Activated naive CD8-positive, alpha-beta T cell treated with anti-CD3 and anti-CD28 coated beads, Interleukin-2, amount 10 ng/mL, durations not matched to agents 7 days and 5 days (primary cell): ENCODE measurements at places on chromosomes 13 and 19. TPM values are rescaled to one million over a fixed set of nuclear protein-coding genes. Genes with fewer than 3 reads are reported as not detected.

- peak; percentile 63 for DNase-seq
- H3K4me1 ChIP-seq, result peaks cover 13% of the 10 kb centered on the region
- peak overlapping the region; percentile 92 for H3K27ac ChIP-seq
- no peaks in the 10 kb centered on the region for H3K36me3 ChIP-seq
Measured at GRCh38 chr13:105139380-105140285, 1395.8 kb downstream of the EFNB2 start.

The FPR3 gene
- total RNA-seq, result 1.8 TPM

- DNase-seq, result no peak
- H3K4me3 ChIP-seq, result no peak overlapping the region
- H3K27me3 ChIP-seq, result peaks cover 30% of the 10 kb centered on the region
- no peak overlapping the region for H3K27ac ChIP-seq
- H3K36me3 ChIP-seq, result no peaks in the 10 kb centered on the region
Measured at GRCh38 chr19:50548191-50549058, 19.8 kb downstream of the LRRC4B start.

- H3K27me3 ChIP-seq, result peaks cover 51% of the 10 kb centered on the region
- no peaks in the 10 kb centered on the region for H3K36me3 ChIP-seq
- no peak overlapping the region for H3K27ac ChIP-seq
- peaks cover 7% of the 10 kb centered on the region for H3K4me1 ChIP-seq
Measured at GRCh38 chr19:35509018-35509652, 4.3 kb downstream of the DMKN start.

DNA sequence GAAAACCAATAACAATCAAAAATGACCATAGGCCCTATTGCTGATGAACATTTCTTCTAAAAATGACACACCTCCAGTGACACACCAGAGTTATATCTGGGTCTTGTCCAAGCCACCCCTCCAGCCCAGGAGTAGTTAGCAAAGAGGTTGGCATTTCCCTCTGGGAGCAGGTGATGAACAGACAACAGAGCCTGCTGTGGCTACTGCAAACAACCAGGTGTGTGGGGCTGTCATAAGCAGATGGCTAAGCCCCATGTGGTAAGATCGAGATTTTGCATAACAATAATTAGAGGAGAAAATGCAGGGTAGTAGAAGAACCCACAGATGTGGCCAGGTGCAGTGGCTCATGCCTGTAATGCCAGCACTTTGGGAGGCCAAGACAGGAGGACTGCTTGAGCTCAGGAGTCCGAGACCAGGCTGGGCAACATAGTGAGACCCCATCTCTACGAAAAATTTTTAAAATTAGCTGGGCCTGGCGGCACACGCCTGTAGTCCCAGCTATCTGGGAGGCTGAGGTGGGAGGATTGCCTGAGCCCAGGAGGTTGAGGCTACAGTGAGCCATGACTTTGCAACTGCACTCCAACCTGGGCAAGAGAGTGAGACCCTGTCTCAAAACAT, 5.0 kb downstream of the XRCC1 start:
- H3K36me3 ChIP-seq, result peaks cover 6% of the 10 kb centered on the region
- no peak overlapping the region for H3K4me3 ChIP-seq

The TNNI3 gene
- total RNA-seq, result not detected

DNA sequence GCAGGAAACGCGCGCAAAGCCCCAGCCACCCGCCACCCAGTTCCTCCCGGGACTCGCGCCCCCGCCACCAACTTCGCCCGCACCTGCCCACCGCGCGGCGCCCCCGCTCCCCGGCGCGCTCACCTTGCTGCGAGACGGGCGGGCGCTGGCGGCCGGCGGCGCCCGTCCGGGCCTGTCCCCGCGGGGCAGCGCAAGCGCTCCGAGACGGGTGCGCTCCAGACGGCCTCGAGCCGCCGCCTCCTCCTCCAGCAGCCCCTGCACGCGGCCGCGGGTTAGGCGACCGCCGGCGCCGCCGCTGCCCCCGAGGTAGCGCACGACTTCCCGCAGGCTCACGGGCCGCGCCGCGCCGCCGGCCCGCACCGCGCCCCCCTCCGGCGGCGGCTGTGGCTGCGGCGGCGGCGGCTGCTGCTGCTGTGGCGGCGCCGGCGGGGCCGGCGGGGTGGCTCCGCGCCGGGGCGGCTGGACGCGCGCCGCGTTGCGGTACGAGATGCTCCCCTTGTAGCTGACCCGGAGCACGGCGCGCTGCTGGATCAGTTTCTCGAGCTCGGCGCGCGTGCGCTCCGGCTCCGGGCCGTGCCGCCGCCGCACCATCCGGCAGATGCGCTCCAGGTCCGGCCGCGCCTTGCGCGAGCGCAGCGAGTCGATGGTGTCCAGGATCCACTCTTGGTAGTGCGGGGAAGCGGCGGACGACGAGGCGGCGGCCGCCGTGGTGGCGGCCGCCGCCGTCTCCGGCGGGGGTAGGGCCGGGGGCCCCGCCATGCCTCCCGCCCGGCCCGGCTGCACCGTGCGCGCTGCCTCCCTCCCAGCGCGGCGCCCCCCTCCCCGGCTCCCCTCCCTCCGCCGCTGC, 666 bp downstream of the SAMD1 start:
- no peak overlapping the region for H3K27ac ChIP-seq
- H3K27me3 ChIP-seq, result no peaks in the 10 kb centered on the region
- peak overlapping the region; percentile 78 for H3K4me3 ChIP-seq
- H3K4me1 ChIP-seq, result peaks cover 12% of the 10 kb centered on the region

DNA sequence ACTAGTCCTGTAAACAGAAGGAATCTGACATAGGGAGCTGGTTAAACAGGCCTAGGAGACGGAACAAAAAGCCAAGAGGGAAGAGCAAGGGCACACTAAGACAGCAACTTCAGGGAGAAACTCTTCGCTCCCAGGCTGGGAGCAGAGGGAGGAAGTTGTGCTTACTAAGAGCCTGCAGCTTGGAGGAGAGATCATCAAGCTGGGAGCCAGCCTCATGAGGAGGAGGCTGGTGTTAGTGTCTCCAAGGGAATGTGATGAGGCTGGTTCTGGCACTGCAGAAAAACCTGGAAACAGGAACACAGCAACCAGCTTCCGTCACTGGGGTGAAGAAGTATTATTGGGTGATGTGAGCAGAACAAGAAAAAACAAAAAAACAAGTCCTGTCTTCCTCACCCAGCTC, 1027.3 kb downstream of the UQCRFS1 start:
- H3K4me1 ChIP-seq, result no peaks in the 10 kb centered on the region
- no peaks in the 10 kb centered on the region for H3K27me3 ChIP-seq
- no peak for DNase-seq
- no peak overlapping the region for H3K27ac ChIP-seq
- no peaks in the 10 kb centered on the region for H3K36me3 ChIP-seq

DNA sequence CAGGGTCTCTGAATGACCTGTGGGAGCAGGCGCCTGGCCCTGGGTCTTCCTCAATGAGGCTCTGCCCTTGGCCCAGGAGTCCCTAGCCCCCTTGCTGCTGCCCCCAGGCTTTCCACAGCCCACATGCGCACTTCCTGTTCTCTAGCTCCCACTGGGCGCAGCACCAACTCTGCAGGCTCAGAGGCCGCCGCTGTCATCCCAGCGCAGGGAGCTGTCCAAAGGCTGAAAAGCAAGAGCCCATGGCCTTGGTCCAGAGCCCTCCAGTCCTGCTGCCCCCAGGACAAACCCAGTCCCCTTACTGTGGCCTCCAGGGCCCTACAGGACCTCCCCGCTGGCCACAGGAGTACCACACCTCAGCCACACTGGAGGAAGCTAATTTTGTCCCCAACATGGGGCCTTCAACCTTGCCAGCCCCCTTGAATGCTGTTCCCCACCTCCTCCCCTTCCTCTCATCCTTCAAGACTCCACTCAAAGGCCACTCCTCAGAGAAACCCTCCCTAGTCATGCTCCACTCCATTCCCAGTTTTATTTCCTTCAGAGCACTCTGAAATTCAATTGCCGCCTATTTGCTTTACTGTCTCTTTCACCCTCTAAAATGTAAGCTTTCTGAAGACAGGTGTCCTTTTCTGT, 8.0 kb upstream of the POU2F2 start:
- peaks cover 3% of the 10 kb centered on the region for H3K27me3 ChIP-seq
- no peak overlapping the region for H3K4me3 ChIP-seq
- peaks cover 8% of the 10 kb centered on the region for H3K4me1 ChIP-seq
- H3K27ac ChIP-seq, result no peak overlapping the region

GRCh38 chr13:91882918-91883317, 484.5 kb downstream of the GPC5 start:
- H3K4me3 ChIP-seq, result no peak overlapping the region
- no peaks in the 10 kb centered on the region for H3K4me1 ChIP-seq
- no peaks in the 10 kb centered on the region for H3K36me3 ChIP-seq
- H3K27me3 ChIP-seq, result no peaks in the 10 kb centered on the region
- H3K27ac ChIP-seq, result no peak overlapping the region
- DNase-seq, result no peak

The ZNF93 gene
- total RNA-seq, result 22.2 TPM

The PINLYP gene
- 11.7 TPM for total RNA-seq

- DNase-seq, result no peak
- peaks cover 5% of the 10 kb centered on the region for H3K36me3 ChIP-seq
- H3K27me3 ChIP-seq, result no peaks in the 10 kb centered on the region
- no peak overlapping the region for H3K27ac ChIP-seq
- H3K4me3 ChIP-seq, result no peak overlapping the region
Measured at GRCh38 chr13:52695856-52696255, 43.2 kb downstream of the SUGT1 start.

DNA sequence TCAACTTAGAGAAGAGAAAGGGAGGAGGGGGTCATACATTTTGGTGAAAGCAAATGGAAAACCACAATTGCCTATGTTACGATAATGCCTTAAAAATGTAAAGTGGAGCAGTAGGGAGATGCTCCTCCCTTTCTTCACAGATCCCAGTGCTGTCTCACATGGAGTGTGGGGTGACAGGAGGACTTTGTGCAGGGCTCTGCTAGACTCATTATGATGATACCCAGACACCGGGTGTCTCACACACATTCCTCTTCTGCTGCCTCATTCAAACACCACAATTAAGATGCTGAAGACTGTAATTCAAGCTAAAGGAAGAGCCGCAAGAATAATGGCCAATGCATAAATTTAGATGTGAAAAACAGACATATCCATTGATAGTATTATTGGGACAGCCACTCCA, 150.6 kb downstream of the LHFPL6 start:
- H3K4me3 ChIP-seq, result no peak overlapping the region
- DNase-seq, result no peak
- no peaks in the 10 kb centered on the region for H3K4me1 ChIP-seq
- H3K27ac ChIP-seq, result no peak overlapping the region

GRCh38 chr13:32314271-32315237, 609 bp downstream of the ZAR1L start:
- peak overlapping the region; percentile 100 for H3K27ac ChIP-seq
- H3K4me3 ChIP-seq, result peak overlapping the region; percentile 94
- H3K4me1 ChIP-seq, result peaks cover 21% of the 10 kb centered on the region
- H3K36me3 ChIP-seq, result peaks cover 9% of the 10 kb centered on the region
- DNase-seq, result no peak
- H3K27me3 ChIP-seq, result no peaks in the 10 kb centered on the region

- H3K36me3 ChIP-seq, result no peaks in the 10 kb centered on the region
- H3K27ac ChIP-seq, result no peak overlapping the region
- no peak overlapping the region for H3K4me3 ChIP-seq
- H3K4me1 ChIP-seq, result peaks cover 22% of the 10 kb centered on the region
Measured at GRCh38 chr19:35940078-35940775, 4.1 kb downstream of the LRFN3 start.

GRCh38 chr13:80132741-80133601, 208.0 kb downstream of the SPRY2 start:
- H3K27me3 ChIP-seq, result peaks cover 2% of the 10 kb centered on the region
- H3K27ac ChIP-seq, result no peak overlapping the region
- no peaks in the 10 kb centered on the region for H3K4me1 ChIP-seq
- H3K36me3 ChIP-seq, result no peaks in the 10 kb centered on the region

The KIRREL2 gene
- total RNA-seq, result 3.0 TPM

The CEACAM20 gene
- not detected for total RNA-seq

The KXD1 gene
- 105 TPM for total RNA-seq

DNA sequence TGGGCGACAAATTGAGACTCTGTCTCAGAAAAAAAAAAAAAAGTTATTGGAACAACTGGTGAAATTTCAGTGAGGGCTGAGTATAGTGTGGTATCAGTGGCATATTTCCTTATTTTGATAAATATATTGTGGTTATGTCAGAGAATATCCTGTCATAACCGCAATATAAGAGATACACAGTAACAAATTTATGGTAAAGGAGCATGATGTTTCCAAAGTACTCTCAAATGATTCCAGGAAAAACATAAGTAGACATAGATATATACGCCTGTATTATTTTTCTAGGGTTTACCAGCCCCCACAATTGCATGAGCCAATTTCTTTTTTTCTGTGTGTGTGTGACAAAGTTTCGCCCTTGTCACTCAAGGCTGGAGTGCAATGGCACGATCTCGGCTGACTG, 5.7 kb upstream of the C5AR1 start:
- H3K27me3 ChIP-seq, result peaks cover 30% of the 10 kb centered on the region
- no peak overlapping the region for H3K27ac ChIP-seq
- DNase-seq, result no peak

GRCh38 chr13:51432576-51432975, 20.3 kb downstream of the INTS6 start:
- peaks cover 5% of the 10 kb centered on the region for H3K4me1 ChIP-seq
- H3K36me3 ChIP-seq, result peaks cover 27% of the 10 kb centered on the region
- no peak for DNase-seq
- H3K27ac ChIP-seq, result no peak overlapping the region
- H3K27me3 ChIP-seq, result no peaks in the 10 kb centered on the region

The CNN1 gene
- not detected for total RNA-seq

- no peak for DNase-seq
- H3K36me3 ChIP-seq, result no peaks in the 10 kb centered on the region
- no peak overlapping the region for H3K4me3 ChIP-seq
- H3K27ac ChIP-seq, result no peak overlapping the region
Measured at GRCh38 chr19:55358943-55359908, 3.8 kb downstream of the GARIN5B start.

DNA sequence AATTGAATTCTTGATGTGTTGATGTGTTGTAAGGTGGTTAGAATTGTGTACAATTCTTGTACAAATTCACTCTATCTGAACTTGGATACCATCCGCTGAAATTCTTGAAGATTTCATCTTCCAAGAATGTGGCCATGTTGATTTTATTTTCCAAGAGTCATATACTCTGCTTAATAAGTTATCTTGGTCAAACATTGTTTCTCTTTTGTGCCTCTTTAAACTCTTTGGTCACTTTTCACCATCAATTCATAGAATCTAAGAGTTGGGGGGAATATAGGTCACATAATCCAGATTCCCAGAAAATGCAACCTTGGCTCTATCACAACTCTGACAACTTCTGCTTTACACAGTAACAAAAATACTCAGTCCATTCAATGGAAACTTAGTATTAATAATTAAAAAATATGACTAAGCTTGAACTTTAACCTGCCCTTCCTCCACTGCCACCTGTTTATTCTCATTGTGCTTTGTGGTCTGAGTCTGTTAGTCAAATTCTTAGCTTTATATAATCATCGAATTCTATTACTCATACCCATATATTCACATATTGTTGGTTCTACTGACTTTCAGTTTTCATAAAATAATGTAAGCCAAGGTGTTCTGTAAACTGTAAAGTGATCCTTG, 373.2 kb downstream of the LMO7 start:
- H3K36me3 ChIP-seq, result no peaks in the 10 kb centered on the region
- H3K27ac ChIP-seq, result no peak overlapping the region
- H3K4me3 ChIP-seq, result no peak overlapping the region
- no peaks in the 10 kb centered on the region for H3K4me1 ChIP-seq
- H3K27me3 ChIP-seq, result no peaks in the 10 kb centered on the region
- DNase-seq, result no peak

GRCh38 chr19:5838353-5839064, 993 bp downstream of the FUT6 start:
- peaks cover 6% of the 10 kb centered on the region for H3K27me3 ChIP-seq
- H3K4me1 ChIP-seq, result peaks cover 18% of the 10 kb centered on the region
- DNase-seq, result no peak
- no peaks in the 10 kb centered on the region for H3K36me3 ChIP-seq
- peak overlapping the region; percentile 47 for H3K4me3 ChIP-seq

GRCh38 chr19:44744871-44745332, 3.6 kb upstream of the BCL3 start:
- H3K4me3 ChIP-seq, result no peak overlapping the region
- DNase-seq, result no peak
- no peak overlapping the region for H3K27ac ChIP-seq
- H3K27me3 ChIP-seq, result peaks cover 6% of the 10 kb centered on the region
- peaks cover 22% of the 10 kb centered on the region for H3K4me1 ChIP-seq
- H3K36me3 ChIP-seq, result peaks cover 5% of the 10 kb centered on the region
